Neural crest cell (in vitro differentiated cells): ENCODE measurements at places on chromosomes 5 and 9. TPM values are rescaled to one million over a fixed set of nuclear protein-coding genes. Genes with fewer than 3 reads are reported as not detected.

DNA sequence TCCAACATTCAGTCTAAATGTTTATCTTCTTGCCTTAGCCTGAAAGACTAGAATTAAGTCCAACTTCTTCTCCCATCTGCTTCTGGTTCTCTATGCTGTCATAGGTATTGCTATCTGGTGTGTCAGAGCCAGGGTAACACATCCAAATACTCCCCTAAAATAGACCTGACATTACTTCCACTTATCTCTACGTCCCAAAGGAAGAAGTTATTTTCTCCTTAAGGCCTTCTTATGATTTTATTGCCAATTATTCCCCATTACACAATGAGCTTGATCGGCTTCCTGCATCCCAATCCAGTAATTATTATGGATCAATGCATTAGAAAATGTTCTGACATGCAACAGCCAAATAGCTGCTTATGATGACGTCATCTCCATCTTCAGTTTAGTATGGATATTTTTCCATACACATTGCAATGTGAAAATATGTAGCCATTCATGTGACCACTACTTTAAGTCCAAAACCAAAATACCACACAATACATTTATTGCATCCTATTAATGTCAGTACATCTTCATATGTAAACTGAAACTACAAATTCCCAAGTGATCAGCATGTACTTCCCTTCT is 555.5 kb downstream of the MAT2B start:
- H3K27ac ChIP-seq: no peak overlapping the region
- no peak for DNase-seq
- H3K27me3 ChIP-seq: no peaks in the 10 kb centered on the region
- no peaks in the 10 kb centered on the region for H3K36me3 ChIP-seq
- H3K4me3 ChIP-seq: no peak overlapping the region

DNA sequence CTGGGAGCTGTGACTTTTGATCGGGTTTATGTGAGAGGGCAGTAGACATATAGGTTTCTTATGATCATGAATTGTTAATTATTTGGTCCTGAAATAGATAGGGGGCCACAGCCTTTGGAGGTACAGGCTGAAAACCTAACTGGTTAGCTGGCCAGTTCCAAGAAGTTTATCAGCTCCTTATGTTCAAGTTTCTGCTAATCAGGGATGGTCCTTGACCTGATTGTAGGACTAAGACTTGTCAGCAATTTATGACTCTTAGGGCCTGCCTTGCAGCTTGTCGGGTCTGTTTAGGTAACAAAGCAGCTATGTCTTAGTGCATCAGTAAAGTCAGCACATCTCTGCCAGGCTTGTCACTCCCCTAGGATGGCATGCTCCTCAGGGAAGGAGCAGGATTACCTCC is 151.8 kb upstream of the RUSC2 start:
- peaks cover 6% of the 10 kb centered on the region for H3K4me1 ChIP-seq
- H3K27me3 ChIP-seq: no peaks in the 10 kb centered on the region
- no peak overlapping the region for H3K4me3 ChIP-seq
- H3K36me3 ChIP-seq: peaks cover 5% of the 10 kb centered on the region
- no peak for DNase-seq
- no peak overlapping the region for H3K27ac ChIP-seq

- H3K27ac ChIP-seq: no peak overlapping the region
- H3K27me3 ChIP-seq: no peaks in the 10 kb centered on the region
- peaks cover 13% of the 10 kb centered on the region for H3K4me1 ChIP-seq
These were observed 92.3 kb upstream of the PTGER4 start for GRCh38 chr5:40587376-40587775.

SLC4A9 gene
- not detected in 2 replicates for total RNA-seq

DNA sequence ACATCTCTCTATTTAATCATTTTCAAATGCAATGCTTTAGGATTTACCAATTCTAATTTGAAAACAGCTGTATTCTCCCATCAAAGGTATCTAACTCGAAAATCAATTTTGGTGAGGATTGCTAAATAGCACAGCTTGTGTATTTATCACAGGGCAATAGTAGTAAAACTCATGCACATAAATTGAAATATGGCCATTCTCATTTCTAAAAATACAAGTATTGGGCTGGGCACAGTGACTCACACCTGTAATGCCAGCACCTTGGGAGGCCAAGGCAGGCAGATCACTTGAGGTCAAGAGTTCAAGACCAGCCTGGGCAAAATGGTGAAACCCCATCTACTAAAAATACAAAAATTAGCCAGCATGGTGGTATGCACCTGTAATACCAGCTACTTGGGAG is 164.8 kb upstream of the RASA1 start:
- no peak for DNase-seq
- no peaks in the 10 kb centered on the region for H3K36me3 ChIP-seq
- H3K27me3 ChIP-seq: no peaks in the 10 kb centered on the region
- H3K4me3 ChIP-seq: no peak overlapping the region
- no peak overlapping the region for H3K27ac ChIP-seq
- no peaks in the 10 kb centered on the region for H3K4me1 ChIP-seq
